ENCODE measurements at places on chromosomes 2 and 18. TPM values are rescaled to one million over a fixed set of nuclear protein-coding genes. Genes with fewer than 3 reads are reported as not detected.

OR6B2 gene
- total RNA-seq, result not detected

SLC20A1 gene
- total RNA-seq, result 52.7 TPM

- H3K27me3 ChIP-seq, result peaks cover 14% of the 10 kb centered on the region
- no peak overlapping the region for H3K27ac ChIP-seq
- no peaks in the 10 kb centered on the region for H3K36me3 ChIP-seq
- H3K4me1 ChIP-seq, result no peaks in the 10 kb centered on the region
- no peak overlapping the region for H3K4me3 ChIP-seq
- no peak for DNase-seq
Observed at GRCh38 chr2:129827311-129828090, 152.0 kb upstream of the RAB6C start.

- no peak overlapping the region for H3K4me3 ChIP-seq
- H3K27me3 ChIP-seq, result no peaks in the 10 kb centered on the region
- H3K4me1 ChIP-seq, result peaks cover 19% of the 10 kb centered on the region
- no peak for DNase-seq
Observed at GRCh38 chr2:88091943-88092342, 24.3 kb downstream of the SMYD1 start.

DNA sequence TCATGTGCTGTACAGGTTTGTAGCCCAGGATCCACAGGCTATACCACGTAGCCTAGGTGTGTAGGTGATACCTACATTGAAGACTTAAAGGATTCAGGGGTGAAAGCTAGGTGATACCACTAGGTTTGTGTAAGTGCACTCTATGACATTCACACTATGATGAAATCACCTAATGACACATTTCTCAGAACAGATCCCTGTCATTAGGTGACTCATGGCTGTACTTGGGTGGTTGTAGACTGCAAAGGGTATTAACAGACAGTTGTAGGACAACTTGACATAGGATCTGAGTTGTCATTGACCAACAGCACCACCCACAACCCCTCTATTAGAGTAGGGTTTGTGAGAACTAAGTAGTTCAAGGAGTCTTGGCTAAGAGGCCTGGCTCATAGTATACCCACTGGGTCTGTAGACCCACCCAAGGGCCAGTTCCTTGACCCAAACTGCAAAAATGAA, 27.7 kb upstream of the SMCHD1 start:
- H3K4me1 ChIP-seq, result peaks cover 22% of the 10 kb centered on the region
- no peaks in the 10 kb centered on the region for H3K36me3 ChIP-seq
- DNase-seq, result peak; percentile 60
- H3K27me3 ChIP-seq, result no peaks in the 10 kb centered on the region
- H3K27ac ChIP-seq, result peak overlapping the region; percentile 64

- H3K27ac ChIP-seq, result no peak overlapping the region
- DNase-seq, result no peak
- no peaks in the 10 kb centered on the region for H3K4me1 ChIP-seq
- H3K27me3 ChIP-seq, result no peaks in the 10 kb centered on the region
Observed at GRCh38 chr2:232261776-232262175, 116.8 kb upstream of the ALPP start.

PRKD3 gene
- 23.8 TPM for total RNA-seq

DNA sequence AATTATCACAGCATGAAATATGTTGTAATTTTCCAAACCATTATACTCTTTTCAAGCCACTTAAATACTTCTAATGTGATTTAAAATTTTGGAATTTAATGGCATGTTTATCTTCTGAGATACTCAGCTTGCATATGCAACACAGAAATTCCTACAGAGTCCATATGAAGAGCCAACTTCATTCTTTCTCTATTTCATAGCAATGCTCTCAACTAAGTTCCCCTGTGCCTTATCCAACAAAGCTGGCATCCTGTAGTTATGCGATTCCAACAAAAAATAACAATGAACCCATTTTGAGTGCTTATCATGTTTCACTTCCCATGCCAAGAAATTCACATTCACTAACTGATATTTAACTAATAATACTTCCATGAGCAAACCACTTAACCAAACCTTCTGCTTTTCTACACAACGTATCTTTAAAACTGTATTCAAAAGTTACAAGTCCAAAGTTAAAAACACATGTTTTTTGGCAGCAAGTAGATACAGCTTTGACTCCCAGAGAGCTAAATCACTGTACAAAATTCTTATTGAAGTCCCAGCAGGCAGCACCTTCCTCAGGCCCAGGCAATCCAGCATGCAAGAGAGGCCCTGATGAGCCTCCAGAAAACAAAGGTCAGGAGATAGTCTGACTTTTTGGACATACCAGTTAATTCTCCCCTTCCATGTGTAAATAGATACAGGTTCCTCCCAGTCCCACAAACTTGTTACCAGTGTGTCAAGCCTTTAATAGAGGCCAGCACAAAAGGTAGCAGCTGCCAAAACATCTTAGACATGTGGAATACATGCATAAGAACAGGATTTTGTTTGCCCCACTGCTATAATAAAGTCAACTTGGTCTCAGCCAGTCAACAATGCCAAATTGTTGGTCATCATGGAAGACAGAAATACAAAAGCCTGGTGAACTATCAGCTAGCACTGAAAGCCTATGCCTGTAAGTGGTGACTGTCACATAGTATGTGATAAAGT, 113.1 kb upstream of the WDR75 start:
- no peak overlapping the region for H3K4me3 ChIP-seq
- no peak overlapping the region for H3K27ac ChIP-seq
- H3K4me1 ChIP-seq, result peaks cover 3% of the 10 kb centered on the region
- H3K27me3 ChIP-seq, result no peaks in the 10 kb centered on the region
